Ascending aorta (tissue), 2 donors: ENCODE measurements at places on chromosomes 3 and 15. TPM values are rescaled to one million over a fixed set of nuclear protein-coding genes. Genes with fewer than 3 reads are reported as not detected.

DNA sequence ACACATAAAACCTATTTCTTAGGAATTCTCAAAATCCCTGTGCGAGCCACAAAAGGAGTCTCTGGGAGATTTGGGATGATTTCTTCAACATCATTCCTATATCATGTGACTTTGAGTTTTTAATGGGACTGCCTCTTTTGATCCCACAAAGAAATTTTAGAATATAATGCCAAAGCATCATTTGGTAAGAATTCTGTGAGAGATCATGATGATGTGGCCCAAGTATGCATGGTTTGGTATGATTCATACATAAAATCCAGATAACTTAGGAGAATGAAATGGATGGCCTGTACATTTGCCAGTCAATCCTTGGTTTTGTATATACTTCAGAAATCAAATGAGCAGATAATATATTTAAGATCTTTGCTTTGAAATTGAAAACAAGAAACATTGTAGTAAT is 61.3 kb downstream of the UBE2E2 start:
- DNase-seq: no peak

DNA sequence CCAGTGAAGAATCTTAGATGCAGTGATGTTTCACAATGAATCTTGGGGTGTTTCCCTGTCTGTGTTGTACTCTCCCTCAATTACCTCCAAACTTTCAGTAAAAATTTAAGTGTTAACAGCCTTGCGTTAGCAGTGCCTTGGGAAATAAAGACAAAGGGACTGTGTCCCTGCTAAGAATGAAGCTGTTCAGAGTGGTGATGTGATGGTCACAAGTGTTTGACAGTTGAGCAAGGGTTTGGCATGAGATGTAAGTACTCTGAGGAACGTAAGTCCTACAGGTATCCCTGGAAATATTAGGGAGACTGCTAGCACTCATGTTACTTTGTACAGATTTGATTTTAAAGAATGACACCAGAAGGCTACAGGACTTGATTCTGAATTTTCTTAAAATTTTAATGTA is 304.3 kb upstream of the DPH6 start:
- DNase-seq: no peak

- no peak for DNase-seq
These were observed 14.0 kb downstream of the PLCH1 start for GRCh38 chr3:155730843-155731242.

DNA sequence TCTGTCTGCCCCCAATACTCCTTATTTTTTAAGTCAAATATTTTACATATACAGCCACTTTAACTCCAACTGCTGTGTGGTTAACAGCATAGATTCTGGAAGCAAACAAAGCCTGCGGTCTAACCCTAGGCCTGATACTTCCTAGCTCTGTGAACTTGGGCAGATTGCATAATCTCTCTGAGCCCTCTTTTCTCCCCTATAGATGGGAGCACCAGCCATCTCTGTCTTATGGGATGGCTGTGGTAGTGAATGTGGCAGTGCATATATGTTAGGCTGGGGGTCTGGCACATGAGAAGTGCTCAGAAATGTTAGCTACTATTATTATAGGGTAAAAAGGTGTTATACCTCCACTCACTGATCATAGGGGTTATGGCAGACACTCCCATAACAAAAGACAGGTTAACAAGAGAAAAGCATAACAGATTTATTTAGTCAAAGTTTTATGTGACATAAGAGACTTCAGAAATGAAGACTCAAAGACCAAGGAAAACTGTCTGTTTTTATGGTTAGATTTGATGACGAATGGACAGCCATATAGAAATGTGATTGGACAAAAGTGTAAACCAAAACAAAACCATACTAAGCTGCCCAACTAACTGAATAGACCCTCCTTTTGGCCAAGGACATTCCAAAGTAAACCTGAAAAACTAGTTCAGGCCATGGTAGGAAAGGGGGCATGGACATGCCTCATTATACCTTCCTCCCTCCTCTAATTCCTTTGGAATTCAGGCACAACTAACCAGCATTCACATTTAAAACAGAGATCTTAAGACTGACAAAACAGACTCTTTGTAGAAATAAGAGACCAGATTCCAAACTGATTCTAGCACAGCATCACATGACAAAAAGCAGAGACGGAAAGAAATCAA is 53.9 kb upstream of the DAZL start:
- no peak for DNase-seq

DNA sequence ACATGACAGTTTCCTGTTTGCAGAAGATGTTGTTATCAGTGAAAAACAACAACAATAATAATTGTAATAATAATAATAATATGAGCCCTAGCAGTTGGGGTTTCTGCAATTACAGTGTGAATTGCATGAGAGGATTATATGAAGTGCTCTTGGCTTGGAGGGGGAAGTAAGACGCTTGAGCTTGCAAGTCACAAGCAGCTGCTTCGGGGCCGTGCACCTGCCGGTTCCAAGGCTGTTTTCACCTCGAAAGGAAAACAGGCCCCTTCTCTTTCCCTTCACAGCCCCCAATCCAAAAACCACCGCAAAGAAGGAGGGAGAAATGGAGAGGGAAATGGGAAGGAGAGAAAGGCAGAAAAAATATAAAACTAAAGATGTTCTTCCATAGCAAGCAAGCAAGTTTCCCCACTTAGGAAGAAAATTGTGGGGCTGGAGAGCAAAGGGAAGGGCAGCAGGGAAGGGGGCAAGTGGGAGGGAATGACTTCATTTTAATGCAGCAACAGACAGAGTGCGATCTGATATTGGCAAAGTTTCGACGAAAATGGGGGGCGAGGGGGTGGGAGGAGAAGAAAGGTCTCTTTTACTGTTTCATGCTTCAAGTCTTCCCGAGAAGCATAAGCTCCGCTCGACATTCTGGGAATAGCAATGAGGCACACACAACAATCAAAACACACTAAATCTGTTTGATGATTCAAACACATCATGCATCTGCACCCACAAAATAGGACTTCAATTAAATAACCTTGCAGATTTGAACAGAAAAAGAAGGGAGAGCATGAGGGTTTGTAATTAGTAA is 284.2 kb upstream of the ATP11B start:
- no peak for DNase-seq

GRCh38 chr3:134860141-134860540 is 65.1 kb downstream of the EPHB1 start:
- DNase-seq: no peak

DNA sequence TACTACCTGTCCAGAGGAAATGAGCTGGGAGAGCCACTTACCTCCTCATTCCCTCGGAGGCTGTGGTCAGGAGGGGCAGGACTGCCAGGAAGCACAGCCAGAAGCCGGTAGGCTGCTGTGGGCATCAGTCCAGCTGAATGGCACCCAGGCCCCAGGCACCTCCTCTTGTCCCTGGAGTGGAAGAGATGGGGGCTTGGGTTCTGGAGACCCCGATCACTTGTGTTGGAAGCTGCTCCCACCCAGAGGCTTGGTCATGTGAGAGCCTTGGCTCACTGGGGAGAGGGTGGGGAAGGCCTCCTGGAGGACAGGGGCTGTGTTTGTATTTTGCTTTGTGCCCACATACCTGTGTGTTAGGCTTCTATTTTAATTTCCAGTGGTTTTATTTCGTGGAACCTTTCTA is 261.9 kb downstream of the GABRG3 start:
- no peak for DNase-seq

GRCh38 chr15:56744701-56745683 is 11.7 kb upstream of the ZNF280D start:
- DNase-seq: no peak

GRCh38 chr3:81041331-81041730 is 720.1 kb downstream of the GBE1 start:
- no peak for DNase-seq

DNA sequence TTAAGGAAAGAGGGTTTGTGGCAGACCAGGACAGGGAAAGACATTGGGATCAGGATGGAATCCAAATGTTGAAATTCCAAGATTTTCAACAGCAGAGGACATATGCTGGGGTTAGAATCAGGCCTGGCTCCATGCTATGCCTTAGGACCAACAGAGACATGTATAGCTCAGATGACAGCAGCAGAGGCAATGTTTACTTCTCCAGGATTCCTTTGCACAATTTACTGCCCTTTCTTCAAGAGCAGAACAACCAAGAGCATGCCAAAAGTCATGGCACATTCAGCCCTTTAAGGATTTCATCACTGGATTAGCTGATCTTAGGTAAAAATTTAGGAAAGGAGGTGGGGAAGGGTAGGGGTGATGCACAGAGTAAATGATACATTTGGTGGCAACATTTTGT is 69.6 kb upstream of the GSK3B start:
- DNase-seq: no peak

- no peak for DNase-seq
These were observed 4.9 kb upstream of the CHSY1 start for GRCh38 chr15:101256757-101257156.

CYB561D2 gene
- total RNA-seq: 20.2 TPM

POPDC2 gene
- 4.7 TPM for total RNA-seq

SERPINI2 gene
- not detected for total RNA-seq

CCDC12 gene
- 34.3 TPM for total RNA-seq

INSYN1 gene
- 13.0 TPM for total RNA-seq

PPM1L gene
- 20.3 TPM for total RNA-seq

ASB14 gene
- not detected for total RNA-seq

RTP1 gene
- total RNA-seq: not detected
